ENCODE measurements at places on chromosomes 5 and 9. TPM values are rescaled to one million over a fixed set of nuclear protein-coding genes. Genes with fewer than 3 reads are reported as not detected.

DNA sequence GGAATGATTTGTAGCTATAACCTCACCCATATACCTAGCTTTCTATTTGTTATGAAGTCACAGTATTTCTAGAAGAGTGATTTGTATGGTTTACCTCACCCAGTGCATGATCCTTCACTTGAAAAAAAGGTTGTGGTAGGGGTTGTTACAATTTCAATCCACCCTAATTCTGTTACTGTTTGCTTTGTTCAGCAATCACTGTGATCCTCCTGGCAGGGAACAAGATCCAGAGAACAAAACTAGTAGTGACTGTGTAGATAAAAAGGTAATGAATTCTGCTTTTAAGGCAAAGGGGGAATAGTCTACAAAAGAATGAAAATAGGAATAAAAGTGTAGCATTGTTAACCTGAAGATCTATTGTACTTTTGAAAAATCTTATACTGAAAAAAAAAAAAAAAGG is 191.3 kb upstream of the SH3GL2 start:
- DNase-seq, result no peak

GRCh38 chr5:123701511-123702200 is 189.7 kb downstream of the CSNK1G3 start:
- DNase-seq, result no peak

The IL5 gene
- not detected for polyA plus RNA-seq

The TMEFF1 gene
- 0.16 TPM for polyA plus RNA-seq

DNA sequence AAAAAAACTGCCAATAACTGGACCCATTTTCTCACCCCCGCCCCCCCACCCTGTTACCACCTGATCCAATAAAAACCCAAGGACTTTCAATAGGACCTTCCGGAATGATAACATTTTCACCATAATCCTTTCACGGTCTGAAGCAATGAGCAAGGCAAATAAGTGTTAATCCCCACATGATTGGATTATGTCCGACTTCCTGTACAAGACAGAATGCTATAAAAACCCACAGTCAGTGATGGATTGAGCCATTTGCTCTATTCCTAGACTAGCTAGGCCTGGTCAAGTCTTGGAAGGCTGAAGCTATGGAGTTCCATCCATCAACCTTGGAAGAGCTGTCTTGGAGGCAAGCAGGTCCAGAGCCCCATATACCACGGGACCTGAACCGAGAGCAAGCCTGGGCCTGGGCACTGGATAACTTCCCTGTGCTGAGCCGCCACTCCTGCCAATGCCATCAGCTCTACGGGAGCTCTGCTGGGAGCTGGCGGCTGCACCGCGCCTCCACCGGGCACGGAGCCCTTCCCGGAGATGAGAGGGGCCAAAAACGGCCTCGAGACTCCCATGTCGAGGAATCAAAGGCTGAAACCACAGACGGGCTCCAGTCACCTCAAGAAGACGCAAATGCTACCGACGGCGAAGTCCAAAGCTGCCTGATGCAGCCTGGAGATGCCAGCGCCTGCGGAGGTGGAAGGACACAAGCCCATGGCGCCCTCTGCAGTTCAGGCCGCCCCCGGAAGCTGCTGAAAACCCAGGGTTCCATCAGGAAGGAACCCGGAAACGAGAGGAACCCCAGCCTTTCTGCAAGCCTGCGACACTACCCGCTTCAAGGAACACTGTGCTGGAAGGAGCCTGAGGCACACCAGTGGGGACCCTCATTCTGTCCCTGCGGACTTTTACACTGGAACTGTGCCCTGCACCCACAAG is 69.2 kb downstream of the ANXA2R start:
- no peak for DNase-seq

GRCh38 chr5:106843812-106844416 is 826.8 kb downstream of the EFNA5 start:
- peak; percentile 18 for DNase-seq

- DNase-seq, result peak; percentile 11
These were observed 12.5 kb upstream of the CHD1 start for GRCh38 chr5:98941131-98941883.

The ZDHHC11B gene
- not detected for polyA plus RNA-seq

GRCh38 chr9:16106021-16106571 is 553.3 kb downstream of the CCDC171 start:
- DNase-seq, result no peak

DNA sequence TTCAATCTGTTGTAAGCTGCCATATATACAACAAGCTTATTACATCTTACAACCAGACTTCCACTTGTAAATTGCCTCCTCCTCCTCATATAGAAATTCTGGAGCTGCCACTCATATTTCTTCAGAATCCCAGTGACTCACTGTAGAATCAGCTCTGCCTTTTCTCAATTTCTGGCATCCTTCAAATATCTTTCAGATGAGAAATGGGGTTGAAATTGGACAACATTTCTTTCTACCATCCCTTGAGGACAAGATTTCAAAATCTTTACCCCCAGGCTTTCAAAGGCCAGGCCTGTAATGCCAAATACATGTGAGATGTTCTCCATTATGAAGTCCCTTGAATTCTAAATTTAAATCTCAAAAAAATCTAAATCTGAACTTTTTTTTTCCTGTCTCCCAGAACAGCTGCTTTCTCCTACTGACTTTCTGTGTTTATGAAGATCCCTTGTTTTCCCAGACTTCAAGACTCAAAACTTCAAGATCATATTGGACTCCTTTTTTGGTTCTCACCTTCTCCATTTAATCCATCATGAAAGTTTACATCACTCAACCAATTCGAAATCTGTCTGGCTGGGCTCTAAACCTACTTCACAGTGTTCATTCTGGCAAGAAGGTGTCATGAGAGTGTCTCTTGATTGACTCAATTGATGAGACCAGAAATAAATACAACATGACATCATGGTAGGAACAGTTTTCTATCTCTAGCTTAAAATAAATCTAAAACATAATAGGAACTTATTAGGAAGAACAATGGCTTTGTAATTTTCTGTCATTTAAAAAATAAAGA is 109.8 kb downstream of the HMHB1 start:
- peak; percentile 85 for DNase-seq

GRCh38 chr5:124342584-124342983 is 403.9 kb downstream of the ZNF608 start:
- DNase-seq, result no peak

The STPG3 gene
- not detected for polyA plus RNA-seq

DNA sequence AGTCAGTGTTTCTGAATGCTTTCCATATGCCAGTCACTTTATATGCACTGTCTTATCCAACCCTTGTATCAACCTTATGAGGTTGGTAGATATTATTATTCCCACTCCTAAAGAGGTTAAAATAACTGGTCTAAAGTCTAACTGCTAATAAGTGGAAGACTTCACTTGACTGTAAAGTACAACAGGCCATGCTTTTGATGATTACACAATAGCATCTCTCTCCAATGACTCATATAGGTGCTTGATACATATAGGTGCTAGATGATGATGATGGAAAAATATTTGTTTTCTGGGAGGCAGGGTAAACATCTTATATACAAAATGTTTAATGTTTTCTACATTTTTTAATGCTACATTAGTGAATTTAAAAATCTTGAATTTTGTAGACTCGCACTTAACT is 75.9 kb upstream of the NR3C1 start:
- no peak for DNase-seq

DNA sequence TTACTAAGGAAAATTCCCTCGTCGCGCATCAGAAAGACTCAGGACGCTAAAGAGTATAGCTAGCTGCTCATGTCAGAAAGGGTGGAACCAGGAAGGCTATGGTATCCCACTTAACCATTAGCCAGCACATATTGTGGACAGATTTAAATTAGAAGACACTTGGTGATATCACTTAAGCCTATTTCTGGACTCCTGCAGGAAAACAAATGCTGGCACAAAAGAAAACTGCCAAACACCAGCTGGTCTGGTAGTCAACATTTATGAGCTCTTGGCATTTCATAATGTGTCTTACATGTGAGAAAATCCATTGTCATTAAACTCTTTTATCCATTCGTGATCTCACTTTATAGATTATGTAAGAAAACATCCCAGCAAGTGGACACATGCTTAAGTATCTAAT is 377.4 kb downstream of the PTPRD start:
- DNase-seq, result peak; percentile 7

The PCDHA13 gene
- polyA plus RNA-seq, result 0.24 TPM

GRCh38 chr9:113238859-113239232 is 17.5 kb downstream of the SLC31A1 start:
- no peak for DNase-seq

- no peak for DNase-seq
These were observed 447.0 kb downstream of the PLK2 start for GRCh38 chr5:58012801-58013315.

Measured in foreskin keratinocyte (primary cell).